ENCODE measurements at places on chromosomes 5 and 9.

DNA sequence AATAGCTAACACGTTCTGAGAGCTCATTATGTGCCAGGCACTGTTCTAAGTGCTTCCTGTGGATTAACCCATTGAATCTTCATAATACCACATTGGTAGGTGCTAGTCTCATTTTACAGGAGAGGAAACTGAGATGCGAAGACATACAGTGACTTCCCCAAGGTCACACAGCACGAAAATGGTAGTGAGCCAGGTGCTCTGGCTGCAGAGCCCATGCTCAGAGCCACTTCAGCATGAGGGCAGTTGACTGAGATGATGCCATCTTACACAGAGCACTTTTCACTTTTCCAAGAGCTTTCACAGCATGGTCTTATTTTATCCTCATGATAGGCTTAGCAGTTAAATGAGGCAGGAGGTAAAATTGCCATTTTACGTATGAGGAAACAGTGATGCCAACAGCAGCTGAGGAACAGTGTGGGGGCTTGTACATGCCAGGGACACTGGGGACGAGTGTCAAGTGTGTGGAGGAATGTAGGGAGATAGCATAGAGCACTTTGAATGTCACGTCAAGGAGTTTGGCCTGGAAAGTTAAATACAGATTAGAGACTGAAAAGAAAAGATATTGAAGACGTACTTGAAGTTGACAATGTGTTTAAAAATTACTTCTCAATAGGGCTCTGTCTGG, 180.0 kb downstream of the KIF4B start:
- no peak for DNase-seq

DNA sequence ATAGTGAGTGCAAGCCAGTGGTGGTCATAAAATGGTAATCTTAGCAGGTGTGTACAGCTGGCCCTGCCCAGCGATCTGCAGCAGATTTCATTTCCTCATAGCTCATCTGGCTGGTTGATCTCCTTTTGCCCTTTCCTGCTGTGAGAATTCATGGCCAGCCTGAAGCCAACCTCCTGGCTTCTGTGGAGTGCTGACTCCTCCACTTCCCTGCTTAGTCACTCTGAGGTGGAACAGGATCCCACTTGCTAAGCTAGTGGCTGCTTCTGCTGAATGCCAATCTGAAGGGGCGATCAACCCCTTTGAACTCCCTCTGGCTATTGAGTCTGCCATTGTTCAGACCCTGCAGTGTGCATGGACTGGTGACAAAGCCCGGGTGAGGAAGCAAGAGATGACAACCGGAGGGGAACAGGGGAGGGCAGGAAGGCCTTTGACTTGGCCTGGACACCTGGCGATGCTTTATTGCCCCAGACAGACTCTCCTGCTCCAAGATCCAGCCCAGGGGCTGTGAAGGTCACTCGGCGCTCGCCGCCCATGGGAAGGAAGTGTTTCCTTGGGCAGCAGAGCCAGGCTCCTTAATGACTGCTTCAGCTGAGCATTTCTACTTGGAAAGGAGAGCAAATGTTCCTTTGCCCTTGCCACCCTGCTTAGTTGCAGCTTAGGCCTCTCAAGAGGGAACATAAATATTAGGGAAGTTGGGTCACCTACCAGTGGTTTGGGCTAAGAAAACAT, 341.1 kb downstream of the ZSWIM6 start:
- DNase-seq = peak; percentile 44

DNA sequence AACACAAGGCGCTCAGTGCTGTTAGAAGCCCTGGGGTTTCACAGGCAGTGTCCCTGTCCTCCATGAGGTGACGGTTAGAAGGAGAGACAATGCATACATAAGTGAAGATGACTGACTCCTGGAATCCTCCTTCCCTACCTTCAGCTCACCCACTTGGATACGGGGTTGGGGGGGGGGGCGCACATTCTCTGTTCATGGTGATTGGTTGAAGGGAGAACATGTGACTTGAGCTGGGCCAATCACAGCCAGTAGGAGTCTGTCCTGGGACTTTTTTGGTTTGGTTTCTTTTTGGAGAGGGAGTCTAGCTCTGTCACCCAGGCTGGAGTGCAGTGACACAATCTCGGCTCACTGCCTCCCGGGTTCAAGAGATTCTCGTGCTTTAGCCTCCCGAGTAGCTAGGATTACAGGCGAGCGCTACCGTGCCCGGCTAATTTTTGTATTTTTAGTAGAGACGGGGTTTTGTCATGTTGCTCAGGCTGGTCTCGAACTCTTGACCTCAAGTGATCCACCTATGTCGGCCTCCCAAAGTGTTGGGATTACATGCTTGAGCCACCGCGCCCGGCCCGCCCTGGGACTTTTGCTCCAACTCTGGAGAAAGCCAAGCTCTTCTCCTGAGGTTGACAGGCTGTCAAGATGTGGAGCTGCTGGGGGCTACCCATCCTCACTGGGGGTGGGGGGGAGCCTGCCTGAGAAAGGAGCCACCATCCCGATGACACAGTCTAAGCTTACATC, 30.8 kb downstream of the SH3PXD2B start:
- DNase-seq = no peak

- peak; percentile 55 for DNase-seq
Measured at GRCh38 chr5:142012186-142012785, 541 bp downstream of the GNPDA1 start.

DNA sequence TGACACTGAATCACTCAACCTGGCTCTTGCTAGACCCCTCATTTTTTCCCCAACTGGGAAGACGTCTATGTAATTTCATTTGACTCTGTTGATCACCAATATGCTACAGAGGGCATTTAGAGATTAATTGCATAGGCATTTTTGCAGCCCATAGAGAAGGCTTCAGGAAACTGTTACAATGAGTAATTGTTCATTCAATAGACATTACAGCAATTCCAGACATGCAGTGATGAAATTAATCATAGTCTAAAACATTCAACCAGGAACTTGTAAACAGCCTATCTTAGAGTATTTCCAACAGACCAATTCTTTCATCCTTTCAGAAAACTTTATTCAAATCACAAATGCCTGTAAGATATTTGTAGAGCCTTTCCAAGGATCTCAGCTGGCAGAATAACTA, 122.3 kb downstream of the MARCHF11 start:
- DNase-seq = no peak

GRCh38 chr5:135126688-135127438, 92.8 kb upstream of the PITX1 start:
- DNase-seq = peak; percentile 51

GRCh38 chr5:168869615-168870227, 290.6 kb upstream of the PANK3 start:
- DNase-seq = no peak

GRCh38 chr5:109689740-109690241, at the start of gene MAN2A1:
Gene MAN2A1, plus strand, starts transcription at chr5:109689927. Its CDS starts 491 bp downstream, at chr5:109690418.
- peak; percentile 96 for DNase-seq

GRCh38 chr5:142584891-142585290, 101.0 kb downstream of the FGF1 start:
- no peak for DNase-seq

- DNase-seq = no peak
Measured at GRCh38 chr5:166529200-166529599, 1762.2 kb upstream of the WWC1 start.

- no peak for DNase-seq
Measured at GRCh38 chr5:105688227-105688792, 1982.4 kb downstream of the EFNA5 start.

- no peak for DNase-seq
Measured at GRCh38 chr5:31981361-31981945, 192.7 kb downstream of the GOLPH3 start.

GRCh38 chr5:92337772-92338234, 954.7 kb upstream of the ARRDC3 start:
- DNase-seq = no peak

- no peak for DNase-seq
Measured at GRCh38 chr5:62271370-62271769, 34.6 kb upstream of the KIF2A start.

DNA sequence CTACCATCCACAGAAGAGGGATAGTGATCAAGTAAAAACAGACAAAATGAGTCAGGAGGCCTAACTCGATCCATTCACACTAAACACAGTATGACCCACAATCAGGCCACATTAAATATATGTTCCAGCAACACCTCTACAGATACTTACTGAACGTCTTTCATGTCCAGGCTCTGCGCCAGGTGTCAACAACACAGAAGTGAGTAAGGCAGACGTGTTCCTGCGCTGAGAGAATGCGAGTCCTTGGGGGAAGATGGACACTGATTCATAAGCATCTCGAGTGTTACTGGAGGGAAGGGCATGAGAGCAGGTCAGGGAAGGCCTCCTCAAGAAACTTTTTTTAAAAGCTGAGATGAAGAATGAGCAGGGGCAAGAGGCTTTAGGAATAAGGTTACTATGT, 164.3 kb upstream of the CLINT1 start:
- no peak for DNase-seq

GRCh38 chr5:153983885-153984284, 54.8 kb downstream of the FAM114A2 start:
- DNase-seq = no peak

DNA sequence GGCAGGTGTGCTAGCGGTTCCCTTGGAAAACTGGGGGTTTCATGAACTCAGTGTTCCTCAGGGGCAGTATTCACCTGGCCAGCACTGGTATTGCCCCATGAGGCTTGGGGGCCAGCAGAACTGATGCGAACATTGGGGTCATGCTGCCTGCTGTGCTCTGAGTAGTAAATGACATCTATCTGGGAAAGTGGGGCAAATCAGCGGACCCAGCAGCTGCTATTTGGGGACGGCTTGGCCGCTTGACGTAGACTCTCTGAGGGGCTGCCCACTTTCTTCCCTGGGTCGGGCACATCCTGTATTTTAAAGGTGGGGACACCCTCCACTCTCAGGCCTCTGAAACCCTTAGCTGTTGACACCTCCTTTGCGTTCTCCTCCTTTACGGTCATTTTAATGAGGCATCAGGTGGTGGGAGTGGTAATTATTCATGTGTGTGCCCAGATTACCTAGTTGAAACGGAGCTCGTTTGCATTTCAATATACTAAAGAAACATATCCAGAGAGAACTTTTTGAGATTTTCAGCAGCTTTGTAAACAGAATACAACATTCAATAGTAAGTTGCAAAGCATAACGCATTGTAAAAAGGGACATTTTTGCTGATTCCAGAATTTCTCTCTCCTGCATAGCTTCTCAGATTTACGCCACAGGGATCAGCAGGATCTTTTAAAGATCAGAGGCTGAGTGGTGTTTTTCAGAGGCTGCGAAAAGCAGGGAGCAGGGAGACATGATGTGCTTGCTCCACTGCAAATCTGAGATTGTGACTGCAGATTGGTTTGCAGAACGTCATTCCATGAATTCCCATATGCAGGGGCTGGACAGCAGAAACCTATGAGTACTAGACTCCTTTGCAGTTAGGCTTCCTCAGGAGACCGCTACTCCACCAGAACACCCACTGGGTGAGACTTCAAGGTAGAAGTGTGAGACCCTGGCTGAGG, 56.8 kb upstream of the ZFR start:
- DNase-seq = no peak

DNA sequence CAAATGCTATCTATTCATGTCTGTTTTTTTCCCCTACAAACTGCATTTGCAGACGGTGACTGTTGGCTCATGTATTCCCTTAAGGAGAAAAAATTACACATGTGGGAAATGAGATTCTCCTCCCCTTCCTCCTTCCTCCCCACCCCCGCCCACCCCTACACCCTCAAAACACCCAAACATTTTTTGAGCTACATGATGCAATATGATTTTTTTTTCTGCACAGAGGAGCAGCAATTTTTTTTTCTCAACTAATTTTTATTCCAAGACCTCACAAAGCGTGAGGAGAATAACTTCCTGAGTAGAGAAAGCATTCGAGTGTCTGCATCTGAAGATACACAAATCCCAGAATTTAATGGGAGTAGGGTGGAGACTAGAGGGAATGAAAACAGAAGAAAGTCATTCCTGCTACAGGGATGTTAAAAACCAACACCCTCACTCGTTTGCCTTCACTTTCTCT, 118.1 kb downstream of the PRDM6 start:
- no peak for DNase-seq

GRCh38 chr5:52705720-52706119, 82.0 kb upstream of the ITGA1 start:
- DNase-seq = no peak

GRCh38 chr9:70954596-70955143, 166.8 kb downstream of the TRPM3 start:
- DNase-seq = no peak

GRCh38 chr5:61808091-61808490, 476.0 kb downstream of the ZSWIM6 start:
- no peak for DNase-seq

- DNase-seq = no peak
Measured at GRCh38 chr5:102139029-102139428, 157.1 kb downstream of the SLCO4C1 start.

- peak; percentile 46 for DNase-seq
Measured at GRCh38 chr5:179475208-179475751, 75.1 kb upstream of the RUFY1 start.

- DNase-seq = no peak
Measured at GRCh38 chr9:135565141-135565628, 3.6 kb downstream of the PAEP start.

DNA sequence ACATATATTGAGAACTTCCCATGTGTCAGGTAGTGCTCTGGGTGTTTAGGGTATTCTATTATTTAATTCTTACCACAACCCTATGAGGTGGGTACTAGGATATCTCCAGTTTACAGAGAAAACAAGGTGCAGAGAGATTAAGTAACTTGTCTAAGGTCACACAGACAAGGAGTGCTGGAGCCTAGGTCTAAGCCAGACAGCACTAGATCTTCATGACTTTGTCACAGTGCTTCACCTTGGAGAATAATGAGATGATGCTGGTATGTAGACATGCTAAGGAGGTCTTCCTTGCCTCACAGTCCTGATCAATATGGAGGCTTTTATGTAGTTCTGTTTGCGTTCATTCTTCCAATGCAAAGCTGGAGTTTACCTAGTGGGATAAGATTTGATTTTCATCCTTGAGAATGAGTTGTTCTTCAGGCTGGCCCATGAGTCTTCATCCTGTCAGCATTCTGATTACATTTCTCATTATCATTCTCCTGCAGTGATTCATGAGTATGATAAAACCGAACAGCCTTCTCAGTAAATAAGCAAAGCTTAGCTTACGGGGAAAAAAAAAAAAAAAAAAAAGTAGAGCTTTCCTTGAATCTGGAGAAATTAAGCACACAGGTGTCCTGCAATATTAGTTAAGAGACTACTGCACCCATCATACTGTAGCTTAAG, 176.3 kb downstream of the C9orf152 start:
- DNase-seq = no peak

DNA sequence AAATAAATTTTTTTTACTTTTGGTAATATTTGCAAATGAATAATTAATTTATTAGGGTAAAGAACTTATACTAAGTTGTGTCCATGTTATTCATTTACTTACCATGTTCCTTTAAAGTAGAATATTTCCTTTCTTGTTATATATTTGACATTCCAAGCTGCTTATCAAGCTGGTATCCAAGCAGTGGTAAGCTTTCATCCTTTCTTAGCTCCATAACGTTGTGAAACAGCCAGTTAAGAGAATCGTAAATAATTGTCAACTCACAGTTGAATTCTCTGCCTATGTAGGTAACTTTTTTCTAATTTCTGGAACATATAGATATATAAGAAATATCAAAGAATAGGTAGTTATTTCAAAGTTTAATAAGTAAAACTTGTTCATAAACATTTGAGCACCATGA, 36.4 kb downstream of the SLC30A5 start:
- no peak for DNase-seq

- no peak for DNase-seq
Measured at GRCh38 chr9:3746296-3747275, 220.8 kb upstream of the RFX3 start.

GRCh38 chr9:136806631-136807201, 1.0 kb upstream of the RABL6 start:
- no peak for DNase-seq

- no peak for DNase-seq
Measured at GRCh38 chr5:78545406-78545805, 103.2 kb downstream of the LHFPL2 start.

Data from right kidney (tissue), 9 donors.